ENCODE measurements at places on chromosomes 2 and 18.
A peak's percentile ranks its signal among the peaks of the same experiment; 100 is the strongest.

DNA sequence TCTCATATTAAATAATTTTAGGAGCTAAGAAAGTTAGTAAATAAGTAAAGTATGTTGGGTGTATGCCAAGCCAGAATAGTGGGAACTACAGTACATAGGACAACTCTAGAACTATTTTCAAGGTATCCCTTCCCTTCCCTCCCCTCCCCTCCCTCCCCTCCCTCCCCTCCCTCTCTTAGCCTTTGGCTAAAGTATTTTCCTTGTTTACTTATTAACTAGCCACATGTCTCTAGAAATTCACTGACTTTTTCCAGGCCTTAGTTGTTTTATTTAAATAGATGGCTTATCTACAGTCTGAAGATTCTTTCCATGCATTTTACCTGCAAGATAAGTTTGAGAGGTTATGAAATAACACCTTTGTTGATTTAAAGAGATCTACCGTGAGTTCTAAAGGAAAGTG, 402.1 kb downstream of the PARD3B start:
- DNase-seq = no peak

- no peak for DNase-seq
Measured at GRCh38 chr2:42207826-42208225, 38.7 kb downstream of the EML4 start.

DNA sequence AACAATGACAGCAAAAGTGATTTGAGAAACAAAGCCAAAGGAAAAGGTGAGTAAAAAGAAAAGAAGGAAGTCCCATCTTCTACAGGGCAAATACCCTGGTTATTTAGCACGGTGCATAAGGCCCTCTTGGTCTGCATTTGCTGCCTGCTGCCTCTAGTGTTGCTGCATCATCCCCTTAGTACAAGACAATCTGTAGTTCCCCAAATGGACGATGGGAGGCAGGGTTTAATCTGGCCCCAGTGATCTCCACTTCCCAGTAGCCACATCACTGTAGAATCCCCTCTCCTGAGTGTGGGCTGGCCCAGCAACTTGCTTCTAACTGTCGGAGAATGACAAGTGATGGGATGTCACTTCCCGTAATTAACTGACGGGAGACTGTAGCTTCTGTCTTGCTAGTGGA, 85.1 kb downstream of the CTAGE1 start:
- peak; percentile 92 for DNase-seq

GRCh38 chr2:64349131-64349530, 104.8 kb upstream of the LGALSL start:
- no peak for DNase-seq

DNA sequence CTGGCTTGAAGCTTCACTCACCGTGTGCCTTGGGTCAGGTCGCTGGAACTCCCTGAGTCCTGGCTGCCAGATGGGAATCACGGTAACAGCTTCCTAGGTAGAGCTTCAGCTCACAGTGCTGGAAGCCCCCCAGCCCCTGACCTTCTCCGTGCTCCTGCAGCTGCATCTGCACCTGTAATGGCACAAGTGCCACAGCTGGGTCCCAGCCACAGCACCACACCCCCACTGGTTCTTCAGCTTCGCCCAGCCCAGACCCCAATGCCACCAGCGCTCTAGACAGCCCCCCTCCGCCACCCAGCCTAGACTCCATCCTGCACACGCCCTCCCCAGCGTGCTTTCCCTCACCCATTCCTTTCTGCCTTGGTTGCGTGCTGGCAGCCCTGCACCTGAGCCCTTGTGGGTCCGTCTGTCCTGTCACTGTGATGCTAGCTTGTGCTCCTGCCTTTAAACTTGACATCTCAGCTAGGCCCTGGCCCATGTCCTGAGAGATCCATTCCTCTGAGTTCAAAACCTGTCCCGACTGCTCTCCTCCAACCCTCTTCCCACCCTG, 7.6 kb upstream of the ESPNL start:
- no peak for DNase-seq

DNA sequence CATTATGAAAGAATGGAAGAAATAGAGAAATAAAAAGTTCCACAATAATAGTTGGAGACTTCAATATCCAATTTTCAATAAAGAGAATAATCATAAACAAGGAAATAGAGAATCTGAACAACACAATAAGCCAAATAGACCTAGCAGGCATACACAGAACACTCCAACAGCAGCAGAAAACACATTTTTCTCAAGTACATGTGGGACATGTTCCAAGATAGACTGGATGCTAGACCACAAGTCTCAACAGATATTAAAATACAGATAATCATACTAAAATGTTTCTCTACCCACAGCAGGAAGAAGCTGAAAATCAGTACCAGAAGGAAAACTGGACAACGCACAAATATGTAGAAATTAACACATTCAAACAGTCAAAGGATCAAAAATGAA, 113.9 kb downstream of the USP34 start:
- DNase-seq = no peak

DNA sequence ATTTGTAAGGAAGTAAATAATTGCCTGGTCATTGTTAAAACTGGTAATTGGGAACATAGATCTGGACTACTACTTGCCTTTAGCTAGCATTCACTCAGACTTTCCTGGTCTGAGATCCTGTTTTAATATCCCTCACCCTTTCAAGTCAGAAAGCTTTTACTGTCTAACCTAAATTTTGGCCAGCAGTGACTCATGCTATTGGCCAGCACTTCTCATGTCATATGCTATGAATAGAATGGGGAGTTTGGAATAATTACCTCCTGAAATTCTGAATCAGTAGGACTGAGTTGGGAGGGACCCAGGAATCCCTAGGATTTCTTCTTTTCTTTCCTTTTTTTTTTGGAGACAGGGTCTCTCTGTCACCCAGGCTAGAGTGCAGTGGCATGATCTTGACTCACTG, 19.3 kb downstream of the STK36 start:
- DNase-seq = no peak

GRCh38 chr2:49582946-49583345, 428.6 kb upstream of the FSHR start:
- no peak for DNase-seq

DNA sequence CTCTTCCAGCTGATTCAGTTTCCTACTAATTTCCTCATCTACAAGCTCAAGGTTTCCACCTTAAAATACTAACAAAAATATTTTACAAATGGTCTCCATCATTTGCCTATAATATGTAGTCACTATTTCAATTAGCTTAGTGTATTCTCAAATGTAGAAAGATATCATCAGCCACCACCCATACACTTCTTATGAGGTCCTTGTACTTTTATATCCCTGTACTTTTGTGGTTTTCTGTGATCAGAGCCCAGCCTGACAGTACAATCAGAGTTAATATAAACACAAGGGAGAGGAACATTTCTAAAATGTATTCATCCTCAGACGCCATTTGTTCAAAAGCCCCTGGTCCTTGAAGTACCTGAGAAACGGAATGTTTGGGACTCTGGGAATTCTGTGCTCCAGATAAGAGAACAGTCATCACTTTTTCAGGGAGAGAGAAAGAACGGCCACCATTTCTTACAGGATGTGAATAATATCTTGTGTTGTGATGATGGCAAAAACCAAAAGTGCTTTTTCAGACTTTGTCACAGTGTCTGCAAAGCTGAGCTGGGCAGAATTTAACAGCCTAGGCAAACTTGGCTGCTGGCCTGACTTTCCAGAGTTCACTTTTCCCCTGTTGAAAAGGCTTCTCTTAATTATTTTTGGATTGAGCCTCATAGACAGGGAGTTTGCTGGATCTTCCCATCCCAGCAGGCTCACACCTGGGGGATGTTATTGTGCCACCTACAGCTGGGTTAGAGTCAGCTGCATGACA, 361.7 kb upstream of the ACVR2A start:
- no peak for DNase-seq

- DNase-seq = peak; percentile 74
Measured at GRCh38 chr2:101419096-101419663, 31.9 kb upstream of the CREG2 start.

- peak; percentile 44 for DNase-seq
Measured at GRCh38 chr2:173623438-173624319, 269.0 kb downstream of the CDCA7 start.

GRCh38 chr2:141497272-141497671, 633.5 kb downstream of the LRP1B start:
- no peak for DNase-seq

DNA sequence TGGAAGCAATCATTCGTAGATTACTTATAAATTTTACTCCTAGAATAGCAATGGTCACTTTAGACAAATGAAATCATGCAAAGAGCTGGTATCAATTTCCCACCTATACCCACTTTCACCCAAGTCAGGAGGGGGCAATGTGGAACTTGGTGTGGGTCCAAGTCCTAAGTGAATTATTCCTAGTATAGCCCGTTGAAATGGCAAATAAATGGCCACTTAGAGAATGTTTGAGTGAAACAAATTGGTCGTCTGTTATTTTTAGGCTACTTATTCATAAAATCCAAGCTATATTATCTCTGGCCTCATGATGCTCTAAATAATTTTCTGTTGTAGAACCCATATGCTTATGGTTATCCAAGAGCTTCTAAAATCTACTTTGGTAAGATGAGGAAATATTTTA, 98.1 kb downstream of the MYO3B start:
- DNase-seq = no peak

DNA sequence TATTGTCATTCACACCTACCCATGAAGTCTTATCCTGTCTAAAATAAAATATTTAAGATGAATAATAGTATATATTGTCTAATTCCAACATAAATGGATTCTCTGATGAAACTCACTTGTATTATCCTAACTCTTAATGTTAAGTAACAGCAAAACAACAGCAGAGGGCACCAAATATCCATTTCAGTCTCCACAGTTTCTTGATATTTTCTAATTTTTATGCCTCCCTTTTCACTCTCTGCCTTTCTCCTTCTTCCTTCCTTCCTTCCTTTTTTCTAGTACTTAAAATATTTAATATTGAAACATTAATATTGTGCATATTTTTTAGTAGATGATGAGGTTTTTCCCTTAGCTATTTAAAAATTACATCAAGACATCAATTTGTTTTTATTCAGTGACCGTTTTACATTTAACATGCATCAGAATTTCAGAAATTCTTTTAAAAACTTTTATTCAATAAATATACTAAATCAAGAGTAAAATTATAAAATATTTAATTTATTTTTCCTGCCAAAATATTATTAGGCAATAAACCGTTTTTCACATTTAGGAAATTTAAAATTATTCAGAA, 97.6 kb downstream of the WDR7 start:
- no peak for DNase-seq

GRCh38 chr2:159613651-159614285, 2.6 kb downstream of the BAZ2B start:
- DNase-seq = no peak

DNA sequence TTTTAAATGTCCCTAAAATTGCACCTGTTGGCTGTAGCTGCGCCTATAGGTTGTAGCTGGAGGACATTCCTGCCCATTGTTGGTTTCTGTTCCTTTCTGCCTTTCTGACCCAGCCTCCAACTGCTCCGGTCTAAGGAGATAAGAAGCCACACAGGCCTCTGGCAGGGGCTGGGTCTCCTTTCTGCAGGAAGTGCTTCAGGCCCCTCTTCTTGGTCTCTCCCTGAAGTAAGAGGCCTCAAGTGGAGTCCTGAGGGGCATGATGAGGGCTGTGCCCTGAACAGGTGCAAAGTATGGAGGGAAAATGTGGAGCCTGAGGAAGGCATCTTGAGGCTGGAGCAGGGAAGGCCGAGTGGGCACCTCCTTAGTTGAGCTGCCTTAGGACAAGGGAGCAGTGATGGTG, 10.4 kb upstream of the SFTPB start:
- DNase-seq = no peak

DNA sequence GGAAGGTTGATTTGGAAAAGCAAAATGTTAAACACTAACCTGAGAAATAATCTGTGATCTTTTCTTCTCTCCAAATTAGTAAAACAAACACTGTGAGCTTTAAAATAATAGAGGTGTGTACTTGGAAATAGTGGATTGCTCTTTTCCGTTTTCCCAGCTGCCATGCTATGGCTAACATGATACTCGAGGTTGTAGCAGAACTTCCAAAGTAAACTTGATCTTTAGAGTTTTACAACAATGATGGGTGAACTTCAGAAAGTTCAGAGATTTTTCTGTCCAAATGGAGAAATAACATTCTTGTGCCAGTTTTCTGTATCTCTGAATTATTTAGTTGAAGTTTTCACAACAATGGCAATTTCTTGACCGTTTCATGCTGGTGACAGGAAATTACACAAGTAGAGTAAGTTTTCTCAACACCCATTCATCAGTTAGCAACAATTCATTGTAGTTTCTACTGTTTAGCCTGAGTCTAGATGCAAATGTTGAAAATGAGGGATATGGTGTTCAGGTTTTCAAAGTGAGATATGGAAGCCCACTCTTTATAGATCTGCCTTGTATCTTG, 135.3 kb upstream of the CTAGE1 start:
- DNase-seq = no peak
